GOT3 (cell line): ENCODE measurements at places on chromosomes 6 and 20.
A peak's percentile ranks its signal among the peaks of the same experiment; 100 is the strongest.

GRCh38 chr6:159301810-159302593 is 132.8 kb downstream of the FNDC1 start:
- DNase-seq, result no peak

GRCh38 chr6:37788259-37788658 is 31.3 kb upstream of the ZFAND3 start:
- no peak for DNase-seq

- peak; percentile 40 for DNase-seq
Measured at GRCh38 chr6:111743862-111744692, 129.2 kb downstream of the FYN start.

DNA sequence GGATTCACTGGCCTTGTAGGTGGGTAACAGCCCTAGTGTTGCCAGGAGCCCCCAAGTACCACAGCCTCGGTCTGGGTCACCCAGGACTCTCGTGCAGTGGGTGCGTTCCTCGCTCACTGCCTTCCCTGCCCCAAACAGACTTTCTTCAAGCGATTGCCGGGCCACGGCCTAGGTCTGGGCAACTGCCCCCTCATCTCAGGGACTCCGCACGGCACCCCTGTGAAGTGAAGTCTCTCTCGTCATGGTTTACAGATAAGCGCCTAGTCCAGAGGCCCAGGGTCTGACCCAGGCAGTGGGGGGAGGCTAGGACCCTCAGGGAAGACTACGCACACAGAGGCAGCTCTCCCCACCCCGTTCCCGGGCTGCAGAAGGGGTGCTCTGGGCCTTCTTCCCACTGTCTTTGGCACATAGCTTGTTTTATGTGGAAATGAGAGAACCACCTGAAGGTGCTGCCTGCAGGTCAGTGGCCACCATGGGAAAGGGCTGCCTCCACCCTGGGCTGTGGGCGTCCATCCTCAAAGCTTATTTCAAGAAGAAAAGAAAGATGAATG is 220.8 kb downstream of the ERMARD start:
- DNase-seq, result no peak

GRCh38 chr6:718345-718744 is 25.4 kb upstream of the EXOC2 start:
- DNase-seq, result no peak

GRCh38 chr6:2870046-2870636 is 28.5 kb upstream of the SERPINB1 start:
- no peak for DNase-seq

DNA sequence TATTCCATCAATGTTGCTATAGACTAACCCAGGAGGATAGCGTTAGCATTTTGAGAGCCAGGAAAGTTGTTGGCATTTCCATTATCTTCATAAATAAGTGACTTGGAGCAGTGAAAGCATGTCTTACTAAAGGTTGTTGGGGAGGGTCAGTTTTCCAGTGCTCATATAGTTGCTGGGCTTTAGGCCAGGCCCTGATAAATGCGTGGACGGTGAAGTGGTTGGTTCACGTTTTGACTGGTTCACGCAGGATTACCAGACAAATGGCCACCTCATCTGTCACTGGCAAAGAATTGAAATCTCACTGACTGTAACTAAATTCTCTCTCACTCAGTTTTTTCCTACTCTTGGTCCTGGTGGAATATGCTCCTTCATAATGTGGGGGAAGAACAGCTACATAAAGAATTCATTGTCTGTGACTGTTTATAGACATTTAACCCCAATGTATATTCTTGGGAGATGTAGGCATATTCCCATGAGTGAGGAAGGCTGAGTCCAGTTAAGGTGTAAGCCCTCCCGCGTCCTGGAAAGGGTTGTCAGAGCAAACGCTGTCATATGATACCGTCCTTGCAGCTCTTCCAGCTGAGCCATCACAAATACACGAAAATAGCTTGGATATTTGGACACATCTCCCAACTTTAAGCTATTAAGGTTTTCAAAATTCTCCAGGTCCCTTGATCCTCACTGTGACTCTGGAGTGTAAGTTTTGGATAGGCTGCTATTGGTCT is 27.8 kb downstream of the LRRC1 start:
- DNase-seq, result no peak

DNA sequence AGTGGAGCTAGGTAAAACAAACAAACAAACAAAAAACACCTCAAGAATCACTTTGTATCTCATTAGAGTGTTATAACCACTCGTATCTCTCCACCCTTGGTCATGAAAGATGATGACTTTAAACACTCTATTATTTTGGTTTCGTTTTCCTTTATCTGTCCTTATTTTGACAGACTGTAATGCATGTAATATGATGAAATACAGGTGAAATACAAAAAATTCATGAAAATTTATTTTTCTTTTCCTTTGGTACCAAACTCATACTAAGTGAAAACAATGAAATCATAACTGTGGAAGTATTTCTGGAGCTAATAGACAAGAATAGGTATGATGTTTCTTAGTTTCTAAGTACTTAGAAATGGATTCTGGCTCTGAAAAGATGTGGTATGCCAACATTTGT is 4.1 kb downstream of the OR12D2 start:
- no peak for DNase-seq

GRCh38 chr6:36916126-36916525 is 30.4 kb downstream of the C6orf89 start:
- DNase-seq, result no peak

DNA sequence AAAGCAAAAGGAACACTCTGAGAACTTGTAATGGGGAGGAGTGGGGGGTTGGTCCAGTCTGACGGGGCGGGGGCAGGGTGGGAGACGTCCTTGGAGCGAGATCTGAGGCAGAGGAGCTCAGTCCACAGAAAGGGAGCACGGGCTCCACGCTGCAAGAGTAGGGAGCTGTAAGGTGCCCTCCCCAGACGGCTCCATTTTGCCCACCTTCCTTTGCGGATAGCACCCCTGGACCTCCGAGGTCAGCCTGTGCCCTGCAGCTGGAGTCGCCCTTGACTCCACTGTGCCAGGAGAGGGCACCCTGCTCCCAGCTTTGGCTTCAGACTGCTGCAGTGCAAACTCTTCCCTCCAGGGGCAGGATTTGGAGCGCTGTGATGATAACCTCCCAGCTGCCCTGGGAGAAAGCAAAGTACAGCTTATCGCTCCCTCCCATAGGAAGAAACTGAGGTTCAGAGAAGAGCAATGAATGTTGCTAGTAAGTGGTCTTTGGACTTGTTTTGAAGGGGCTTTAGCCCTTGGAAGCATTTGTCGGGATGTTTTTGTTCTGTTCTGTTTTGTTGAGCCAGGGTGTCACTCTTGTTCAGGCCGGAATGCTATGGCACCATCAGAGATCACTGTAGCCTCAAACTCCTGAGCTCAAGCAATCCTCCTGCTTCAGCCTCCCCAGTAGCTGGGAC is 9.5 kb upstream of the AHCY start:
- DNase-seq, result peak; percentile 74

DNA sequence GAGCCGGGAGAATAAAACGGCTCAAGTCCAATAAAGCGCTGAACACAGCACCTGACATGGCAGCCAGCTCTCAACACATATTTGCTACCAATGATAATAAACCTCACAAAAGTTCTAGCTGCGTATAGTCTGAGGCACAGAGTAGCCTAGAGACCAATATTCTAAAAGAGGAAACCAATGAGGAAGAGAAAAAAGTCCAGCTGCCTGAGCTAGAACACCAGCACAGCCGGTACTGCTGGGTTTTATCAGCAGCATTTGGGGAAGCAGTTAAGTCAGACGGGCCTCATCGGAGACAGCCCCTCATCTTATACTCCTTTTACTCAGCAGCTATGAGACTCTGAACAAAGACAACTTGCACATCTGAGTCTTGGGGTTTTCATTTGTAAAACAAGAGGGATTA is 2.4 kb upstream of the RTF2 start:
- no peak for DNase-seq

DNA sequence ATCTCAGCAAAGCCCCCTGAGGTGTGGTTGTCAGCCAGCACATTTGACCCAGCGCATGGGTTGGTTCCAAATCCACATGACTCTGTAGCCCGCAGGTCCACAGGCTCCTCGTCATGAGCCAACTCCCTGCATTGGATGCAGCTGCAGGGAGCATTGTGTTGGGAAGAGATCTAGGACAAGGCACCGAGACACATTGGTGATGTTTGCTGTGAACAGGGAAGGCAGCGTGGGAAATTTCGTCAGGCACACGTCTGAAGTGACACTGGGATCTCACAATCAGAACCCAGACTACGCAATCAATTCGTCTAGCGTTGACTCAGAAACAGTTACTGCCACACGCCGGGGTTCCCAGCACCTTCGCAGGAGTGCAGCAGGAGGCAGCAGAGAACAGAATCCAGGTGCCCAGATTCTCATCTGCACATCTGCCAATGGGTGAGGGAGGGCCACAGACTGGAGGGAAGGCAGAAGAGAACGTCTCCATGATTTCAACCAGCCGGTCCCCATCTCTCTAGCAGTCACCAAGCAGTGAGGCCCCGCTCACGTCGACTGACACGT is 177.0 kb downstream of the TTLL2 start:
- no peak for DNase-seq

DNA sequence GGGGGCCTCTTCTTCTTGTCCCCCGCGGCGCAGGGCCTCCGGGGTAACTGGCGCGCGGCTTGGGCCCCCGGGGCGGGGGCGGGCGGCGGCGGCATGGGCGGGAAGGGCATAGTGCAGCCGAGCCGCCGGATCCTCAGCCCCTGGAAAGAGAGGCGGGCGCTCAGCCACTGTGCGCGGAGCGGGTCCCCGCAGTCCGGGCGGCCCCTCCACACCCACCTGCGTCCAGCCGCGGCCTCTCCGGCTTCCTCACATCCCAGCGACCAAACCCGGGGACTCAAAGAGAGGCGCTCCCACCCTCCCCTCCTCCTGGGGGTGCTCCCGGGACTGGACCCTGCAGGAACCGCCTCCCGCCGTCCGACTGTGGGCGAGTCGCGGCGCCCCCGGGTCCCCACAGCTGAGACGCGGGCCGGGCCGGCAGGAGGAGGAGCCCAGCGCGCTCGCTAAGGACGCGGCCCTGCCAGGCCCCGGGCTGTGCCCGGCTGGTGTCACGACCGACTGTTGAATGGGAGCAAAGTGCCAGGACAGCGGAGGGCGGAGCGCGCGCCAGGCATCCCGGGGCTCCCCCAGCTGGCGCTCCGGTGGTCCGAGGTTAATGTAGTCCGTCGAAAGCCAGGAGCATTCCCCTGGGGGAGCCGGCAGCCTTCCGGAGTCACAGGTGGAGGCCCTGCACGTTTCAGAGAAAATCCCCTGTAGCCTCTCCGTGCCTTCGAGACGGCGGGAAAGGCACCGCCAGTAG is at the start of gene PRR18:
TSS of gene PRR18 (minus strand) at position 360 of the 736 bp plus-strand sequence. CDS start at position 110, 250 bp downstream.
- no peak for DNase-seq

- no peak for DNase-seq
Measured at GRCh38 chr6:45607798-45608197, 230.1 kb upstream of the SUPT3H start.

DNA sequence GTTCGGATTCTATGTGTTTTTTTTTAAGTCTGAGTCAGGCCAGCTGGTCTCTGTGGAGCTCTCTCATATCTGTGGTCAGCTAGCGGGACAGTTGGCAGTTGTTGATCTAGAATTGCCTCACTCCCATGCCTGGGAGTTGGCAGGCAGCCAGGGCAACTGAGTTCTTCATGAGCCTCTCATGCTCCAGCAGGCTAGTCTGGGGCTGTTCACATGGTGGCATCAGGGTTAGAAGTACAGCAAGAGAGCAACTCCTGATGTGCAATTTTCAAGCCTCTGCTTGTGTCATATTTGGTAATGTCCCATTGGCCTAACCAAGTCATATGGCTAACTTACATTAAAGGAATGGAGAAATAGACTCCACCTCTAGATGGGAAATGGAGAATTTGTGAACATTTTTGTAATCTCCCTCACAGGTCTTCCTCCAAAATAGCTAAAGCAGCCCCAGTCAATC is 6.7 kb upstream of the IFT52 start:
- DNase-seq, result peak; percentile 69

DNA sequence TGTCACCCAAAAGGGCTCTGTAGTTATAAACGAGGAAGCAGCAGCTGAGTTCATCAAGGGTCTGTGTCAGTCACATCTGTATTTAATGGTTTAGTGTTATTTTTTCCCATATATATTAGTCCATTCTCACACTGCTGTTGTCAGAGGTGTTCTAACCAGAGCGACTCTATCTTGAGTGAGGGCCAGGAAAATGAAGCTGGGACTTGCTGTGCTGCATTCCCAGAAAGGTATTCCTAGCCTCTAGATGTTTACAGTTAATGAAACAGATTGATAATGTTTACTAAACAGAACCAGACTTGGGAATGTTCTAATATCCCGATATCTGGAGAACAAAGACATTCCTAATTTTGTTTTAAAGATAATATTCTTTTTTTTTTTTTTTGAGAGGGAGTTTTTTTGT is 48.0 kb upstream of the SEC63 start:
- DNase-seq, result no peak

GRCh38 chr6:76418560-76419223 is 346.2 kb upstream of the IMPG1 start:
- no peak for DNase-seq

DNA sequence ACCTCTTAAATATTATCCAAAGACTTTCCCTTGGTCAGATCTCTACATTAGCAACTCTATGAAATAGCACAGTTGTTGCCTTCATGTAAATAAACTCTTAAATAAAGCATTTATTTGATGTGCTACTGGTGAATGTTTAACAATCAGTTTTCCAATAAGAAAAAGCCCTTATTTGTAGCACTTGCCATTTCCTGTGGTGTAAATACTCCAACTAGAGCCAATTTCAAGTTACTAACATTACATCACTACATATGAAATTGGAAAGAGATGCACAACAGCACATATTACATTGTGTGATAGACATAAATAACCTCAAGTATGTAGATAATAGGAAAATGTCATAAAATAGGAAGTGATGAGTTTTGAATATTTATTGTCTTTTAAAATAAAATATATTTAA is 5.0 kb upstream of the MYB start:
- no peak for DNase-seq

GRCh38 chr20:35907017-35907701 is 47.1 kb downstream of the SCAND1 start:
- DNase-seq, result no peak

GRCh38 chr6:14312587-14312986 is 195.0 kb downstream of the CD83 start:
- DNase-seq, result no peak

GRCh38 chr6:15322781-15323536 is 77.1 kb downstream of the JARID2 start:
- no peak for DNase-seq

- no peak for DNase-seq
Measured at GRCh38 chr20:14918976-14919375, 581.6 kb upstream of the FLRT3 start.

DNA sequence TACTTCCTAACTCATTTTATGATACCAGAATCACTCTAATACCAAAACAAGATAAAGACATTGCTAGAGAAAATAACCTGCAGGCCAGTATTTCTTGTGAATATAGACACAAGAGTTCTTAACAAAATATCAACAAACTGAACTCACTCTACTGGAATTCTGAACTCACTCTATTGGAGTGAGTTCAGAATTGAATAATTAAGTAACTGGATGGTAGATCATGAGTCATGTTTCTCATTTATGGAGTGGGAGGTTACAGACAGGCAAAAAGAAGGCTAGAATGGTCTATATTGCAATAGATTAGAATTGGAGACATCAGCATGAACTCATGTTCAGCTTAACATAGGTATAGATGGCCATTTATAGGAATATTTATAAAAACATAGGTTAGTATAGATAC is 26.6 kb upstream of the C6orf58 start:
- no peak for DNase-seq

GRCh38 chr6:71080826-71081225 is 124.0 kb upstream of the B3GAT2 start:
- DNase-seq, result no peak

GRCh38 chr20:41800040-41800439 is 181.9 kb upstream of the CHD6 start:
- DNase-seq, result no peak

- no peak for DNase-seq
Measured at GRCh38 chr20:32191873-32192272, 15.7 kb downstream of the PLAGL2 start.

GRCh38 chr6:139308286-139308916 is 16.6 kb upstream of the TXLNB start:
- no peak for DNase-seq
